ENCODE measurements at places on chromosomes 4 and X.

DNA sequence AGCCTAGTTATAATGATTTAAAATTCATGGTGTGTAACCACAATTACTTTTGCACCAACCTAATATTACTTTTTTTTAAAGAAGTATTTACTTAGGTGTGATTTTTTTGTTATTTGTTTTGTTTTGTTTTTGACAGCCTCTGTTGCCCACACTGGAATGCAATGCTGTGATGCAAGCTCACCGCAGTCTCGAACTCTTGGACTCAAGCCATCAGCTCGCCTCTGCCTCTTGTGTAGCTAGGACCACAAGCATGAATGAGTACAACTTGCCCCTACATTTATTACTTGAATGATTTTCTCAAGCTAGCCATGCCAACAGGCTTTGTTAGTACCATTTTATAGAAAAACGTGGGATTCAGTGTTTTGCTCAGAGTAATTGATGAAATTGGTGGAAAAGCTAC lies 488.8 kb upstream of the CPEB2 start:
- no peak for DNase-seq

DNA sequence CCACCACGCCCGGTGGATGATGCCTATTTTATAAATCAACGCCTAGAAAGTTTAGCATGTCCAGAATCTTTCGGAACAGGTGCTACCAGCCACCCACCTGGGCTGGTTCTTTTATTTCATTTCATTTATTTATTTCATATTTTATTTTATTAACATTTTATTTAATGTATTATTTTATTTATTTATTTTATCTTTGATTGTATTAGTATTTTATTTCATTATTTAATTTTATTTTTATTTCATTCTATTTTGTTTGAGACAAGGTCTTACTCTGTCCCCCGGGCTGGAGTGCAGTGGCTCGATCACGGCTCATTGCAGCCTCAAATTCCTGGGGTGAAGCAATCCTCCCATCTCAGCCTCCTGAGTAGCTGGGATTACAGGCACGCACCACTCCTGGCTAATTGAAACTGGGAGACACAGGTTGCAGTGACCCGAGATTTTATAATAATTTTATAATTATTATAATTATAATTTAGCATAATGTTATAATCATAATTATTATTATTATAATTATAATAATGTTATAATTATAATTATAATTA lies 187.2 kb downstream of the SHOX start:
- DNase-seq: no peak

DNA sequence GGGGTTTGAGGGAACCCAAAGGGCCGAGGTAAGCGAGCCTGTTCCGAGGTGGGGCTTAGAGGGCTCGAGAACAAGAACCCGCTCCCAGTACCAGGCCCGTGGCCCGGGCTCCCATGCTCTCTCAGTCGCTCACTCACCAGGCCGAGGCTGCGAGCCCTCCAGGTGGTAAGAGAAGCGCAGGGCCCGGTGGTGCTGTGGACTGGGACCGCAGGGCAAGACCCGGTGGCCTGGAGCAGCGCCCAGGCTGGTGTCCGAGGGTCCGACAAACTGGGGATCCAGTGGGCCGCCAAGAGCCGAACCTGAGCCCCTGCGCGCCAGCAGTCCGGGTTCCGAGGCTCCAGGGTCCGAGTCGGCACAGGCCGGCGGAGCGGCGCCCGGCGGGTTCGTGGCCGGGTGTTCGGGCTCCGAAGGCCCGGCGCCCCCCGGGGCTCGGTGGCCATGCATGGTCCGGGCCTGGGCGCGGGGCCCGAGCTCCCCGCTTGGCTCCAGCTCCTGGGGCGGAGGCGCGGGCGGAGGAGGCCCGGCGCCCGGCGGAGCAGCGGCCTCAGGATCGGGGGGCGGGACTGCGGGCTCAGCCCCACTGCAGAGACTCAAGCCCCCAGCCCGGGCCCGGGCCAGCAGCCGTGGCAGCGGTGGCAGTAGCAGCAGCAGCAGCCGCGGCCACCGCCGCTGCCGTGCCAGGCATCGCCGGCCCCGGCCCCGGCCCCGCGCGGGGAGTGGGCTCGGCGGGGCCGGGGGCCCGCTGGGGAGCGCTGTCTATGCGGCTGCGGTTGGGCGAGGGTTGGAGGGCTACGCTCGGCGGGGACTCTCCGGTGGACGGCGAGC lies 833 bp downstream of the FGD1 start:
- no peak for DNase-seq

- no peak for DNase-seq
Measured at GRCh38 chr4:79964400-79965211, 108.4 kb downstream of the ANTXR2 start.

DNA sequence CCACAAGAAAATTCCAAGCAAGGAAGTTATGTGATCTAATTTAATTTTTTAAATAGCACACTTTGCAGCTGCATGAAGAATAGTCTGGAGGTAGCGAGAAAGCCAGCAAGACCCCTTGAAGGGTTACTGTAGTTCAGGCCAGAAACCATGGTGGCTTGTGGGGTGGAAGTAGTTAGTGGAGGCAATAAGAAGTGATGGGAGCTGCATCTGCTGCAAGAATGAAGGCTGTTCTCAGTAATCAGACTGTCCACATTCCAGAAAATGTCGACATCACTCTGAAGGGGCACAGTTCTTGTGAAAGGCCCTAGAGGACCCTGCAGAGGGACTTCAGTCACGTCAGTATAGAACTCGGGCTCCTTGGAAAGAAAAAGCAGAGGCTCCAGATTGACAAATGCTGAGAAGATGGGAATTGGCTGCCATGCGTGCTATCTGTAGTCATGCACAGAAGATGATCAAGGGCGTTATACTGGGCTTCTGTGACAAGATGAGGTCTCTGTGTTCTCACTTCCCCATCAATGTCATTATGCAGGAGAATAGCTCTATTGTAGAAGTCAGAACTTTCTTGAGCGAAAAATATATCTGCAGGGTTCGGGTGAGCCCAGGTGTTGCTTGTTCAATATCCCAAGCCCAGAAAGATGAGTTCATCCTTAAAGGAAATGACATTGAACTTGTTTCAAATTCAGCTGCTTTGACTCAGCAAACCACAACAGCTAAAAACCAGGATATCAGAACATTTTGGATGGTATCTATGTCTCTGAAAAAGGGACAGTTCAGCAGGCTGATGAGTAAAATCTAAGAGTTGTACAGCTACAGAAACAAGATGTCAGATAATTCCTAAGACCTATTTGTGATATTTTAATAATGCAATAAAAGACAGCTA lies 254.2 kb downstream of the CBR4 start:
- DNase-seq: no peak

DNA sequence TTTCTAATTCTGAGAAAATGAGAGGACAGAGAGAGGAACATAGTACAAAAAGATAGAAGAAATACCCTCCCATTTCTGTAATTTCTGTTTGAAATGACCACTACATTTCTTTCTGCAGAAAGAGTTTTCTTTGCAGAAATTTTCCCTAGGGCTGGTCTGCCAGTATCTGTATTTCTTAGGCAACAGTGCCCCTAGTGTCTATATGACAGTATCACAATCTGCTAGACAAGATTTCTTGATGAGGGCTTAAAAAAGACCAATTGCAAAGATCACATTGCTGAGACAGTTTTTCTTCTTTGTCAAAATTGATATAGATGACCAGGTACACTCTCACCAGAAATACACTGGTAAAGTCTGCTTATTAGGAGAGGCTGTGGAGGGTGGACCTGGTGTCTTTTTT lies 81.0 kb upstream of the ZDHHC15 start:
- DNase-seq: no peak

GRCh38 chr4:170853422-170854021 lies 763.8 kb upstream of the AADAT start:
- peak; percentile 37 for DNase-seq

DNA sequence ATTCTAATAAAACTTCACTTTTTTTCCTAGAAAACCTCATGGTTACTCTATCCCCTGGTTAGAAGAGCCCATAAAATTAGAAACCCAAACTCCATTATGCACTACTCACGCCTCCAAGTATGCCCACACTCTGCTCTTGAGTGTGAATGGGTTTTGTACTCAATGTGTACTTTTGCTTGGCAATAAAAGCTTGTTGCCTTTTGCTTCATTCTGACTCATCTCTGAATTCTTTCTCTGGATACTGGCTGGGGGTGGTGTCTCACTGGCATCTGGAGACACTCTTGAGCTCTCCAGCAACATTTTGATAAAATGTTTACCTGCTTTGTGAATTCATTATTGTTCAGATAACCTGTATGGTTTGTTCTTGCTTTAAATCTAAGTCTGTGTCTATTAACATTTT lies 963.3 kb downstream of the TRAM1L1 start:
- no peak for DNase-seq

GRCh38 chrX:154458116-154458953 lies at the start of gene PLXNA3:
Gene PLXNA3, plus strand, starts transcription at chrX:154458281. Its CDS starts 1,903 bp downstream, at chrX:154460184.
- no peak for DNase-seq

DNA sequence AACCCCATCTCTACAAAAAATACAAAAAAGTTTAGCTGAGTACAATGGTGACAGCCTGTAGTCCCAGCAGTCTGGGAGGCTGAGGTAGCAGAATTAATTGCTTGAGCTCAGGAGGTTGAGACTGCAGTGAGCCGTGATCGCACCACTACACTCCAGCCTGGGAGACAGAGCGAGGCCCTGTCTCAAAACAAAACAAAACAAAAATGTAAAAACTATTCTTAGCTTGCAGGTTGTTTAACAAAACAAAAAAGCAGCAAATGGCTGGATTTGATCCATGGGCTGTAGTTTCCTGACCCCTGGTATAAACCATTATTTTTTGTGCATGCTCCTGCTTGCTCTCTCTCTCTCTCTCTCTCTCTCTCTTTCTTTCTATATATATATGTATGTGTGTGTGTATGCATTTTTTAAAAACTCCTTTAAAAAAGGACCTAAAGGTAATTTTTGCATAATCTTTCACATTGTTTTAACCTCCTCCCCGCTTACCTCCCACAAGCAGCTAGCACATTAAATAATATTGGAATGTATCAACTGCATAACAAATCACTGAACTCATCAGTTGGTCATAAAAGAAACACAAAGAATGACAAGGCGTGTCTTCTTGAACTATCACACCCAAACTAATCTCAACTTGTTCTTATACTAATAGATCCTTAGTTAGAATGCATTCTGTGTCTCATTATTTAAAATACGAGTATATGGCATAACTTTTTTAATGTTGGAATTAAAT lies 4.8 kb downstream of the AREG start:
- no peak for DNase-seq

DNA sequence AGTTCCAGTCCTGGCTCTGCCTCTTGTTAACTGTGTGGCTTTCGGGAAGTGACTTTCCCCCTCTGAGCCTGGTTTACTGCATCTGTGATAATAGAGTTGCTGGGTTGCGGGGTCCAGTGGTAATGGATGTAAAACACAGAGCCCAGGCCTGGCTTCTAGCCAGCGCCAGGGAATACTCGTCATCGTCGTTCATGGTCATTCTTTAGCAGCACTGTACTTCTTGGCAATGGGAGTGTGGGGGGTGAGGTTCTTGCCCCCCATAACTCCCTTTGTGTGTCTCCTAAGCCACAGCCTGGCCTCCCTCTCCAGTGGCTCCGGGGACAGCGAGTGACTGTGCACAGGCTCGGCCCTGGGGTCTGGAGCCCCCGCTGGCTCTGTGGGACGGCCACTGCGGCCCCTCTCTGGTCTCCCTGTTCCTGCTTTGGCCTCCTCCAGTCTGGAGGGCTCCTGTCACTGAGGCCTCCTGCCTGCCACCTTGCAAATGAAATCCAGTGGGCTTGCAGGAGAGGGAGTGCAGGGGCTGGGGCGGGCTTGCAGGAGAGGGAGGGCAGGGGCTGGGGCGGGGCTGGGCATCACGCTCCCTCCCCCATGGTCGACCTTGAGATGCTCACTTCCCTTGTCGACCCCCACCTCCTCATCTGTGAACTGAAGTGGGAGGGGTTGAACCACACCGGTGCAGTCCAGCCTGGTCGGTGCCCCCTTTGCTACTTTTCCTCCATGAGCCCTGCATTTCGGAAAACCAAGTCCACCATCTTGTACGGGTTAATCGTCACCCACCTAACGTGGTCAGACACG lies 13.2 kb downstream of the PSAPL1 start:
- no peak for DNase-seq

DNA sequence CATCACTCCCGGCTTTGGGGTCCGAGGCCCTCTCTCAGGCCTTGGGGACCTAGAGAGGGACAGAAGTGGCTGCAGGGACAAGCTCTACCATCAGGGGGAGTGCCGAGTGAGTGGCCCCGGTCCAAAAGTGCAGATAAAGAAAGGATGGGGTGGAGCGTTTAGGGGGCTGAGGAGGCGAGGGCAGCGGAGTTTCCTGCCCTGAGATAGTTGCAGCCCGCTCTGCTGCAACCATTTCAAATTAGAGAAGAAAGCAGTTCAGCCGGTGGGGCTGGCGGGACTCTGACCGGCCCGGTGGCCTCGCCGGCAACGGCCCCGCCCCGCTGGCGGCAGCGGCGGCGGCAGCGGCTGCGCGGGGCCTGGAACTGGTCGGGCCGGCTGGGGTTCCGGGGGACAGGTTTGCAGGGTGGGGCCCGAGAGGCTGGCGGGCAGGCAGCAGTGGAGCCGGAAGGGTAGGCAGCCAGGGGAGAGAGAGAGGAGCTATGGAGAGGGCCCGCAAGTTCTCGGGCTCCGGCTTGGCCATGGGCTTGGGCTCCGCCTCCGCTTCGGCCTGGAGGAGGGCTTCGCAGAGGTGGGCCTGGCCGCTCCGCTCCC lies 7.6 kb downstream of the DLG3 start:
- peak; percentile 69 for DNase-seq

- DNase-seq: no peak
Measured at GRCh38 chr4:62533573-62533972, 1333.4 kb downstream of the ADGRL3 start.

DNA sequence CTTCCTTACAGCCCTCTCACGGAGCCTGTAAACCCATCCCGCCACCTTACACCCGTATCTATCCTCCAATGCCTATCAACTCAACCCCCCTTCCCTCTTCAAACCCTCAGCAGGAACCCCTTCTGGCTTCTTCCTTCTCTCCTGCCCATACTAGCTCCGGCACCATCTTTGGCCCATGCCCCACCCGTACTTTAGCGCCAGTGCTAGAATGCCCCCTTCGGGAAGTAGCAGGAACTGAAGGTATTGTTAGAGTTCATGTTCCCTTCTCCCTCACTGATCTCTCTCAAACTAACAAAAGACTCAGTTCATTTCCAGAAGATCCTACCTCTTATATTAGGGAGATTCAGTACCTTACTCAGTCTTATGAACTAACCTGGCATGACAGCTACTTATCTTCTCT lies 2.7 kb upstream of the UGT2B15 start:
- DNase-seq: no peak

- DNase-seq: peak; percentile 50
Measured at GRCh38 chrX:150365990-150366911, 3.1 kb downstream of the MAMLD1 start.

- DNase-seq: no peak
Measured at GRCh38 chr4:52685316-52685715, 26.2 kb upstream of the USP46 start.

DNA sequence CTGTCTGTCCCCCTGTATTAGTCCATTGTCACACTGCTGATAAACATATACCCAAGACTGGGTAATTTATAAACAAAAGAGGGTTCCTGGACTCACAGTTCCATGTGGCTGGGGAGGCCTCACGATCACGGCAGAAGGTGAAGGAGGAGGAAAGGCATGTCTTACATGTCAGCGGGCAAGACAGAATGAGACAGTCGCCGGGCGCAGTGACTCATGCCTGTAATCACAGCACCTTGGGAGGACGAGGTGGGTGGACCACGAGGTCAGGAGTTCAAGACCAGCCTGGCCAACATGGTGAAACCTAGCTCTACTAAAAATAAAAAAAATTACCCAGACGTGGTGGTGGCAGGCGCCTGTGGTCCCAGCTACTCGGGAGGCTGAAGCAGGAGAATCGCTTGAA lies 24.7 kb downstream of the IL3RA start:
- DNase-seq: no peak

GRCh38 chr4:160276785-160277325 lies 1174.0 kb downstream of the RAPGEF2 start:
- DNase-seq: no peak

GRCh38 chrX:56429581-56429980 lies 133.8 kb upstream of the UBQLN2 start:
- DNase-seq: no peak

Measured in colonic mucosa (tissue), 4 donors.